ENCODE measurements at places on chromosomes 12 and 14.

DNA sequence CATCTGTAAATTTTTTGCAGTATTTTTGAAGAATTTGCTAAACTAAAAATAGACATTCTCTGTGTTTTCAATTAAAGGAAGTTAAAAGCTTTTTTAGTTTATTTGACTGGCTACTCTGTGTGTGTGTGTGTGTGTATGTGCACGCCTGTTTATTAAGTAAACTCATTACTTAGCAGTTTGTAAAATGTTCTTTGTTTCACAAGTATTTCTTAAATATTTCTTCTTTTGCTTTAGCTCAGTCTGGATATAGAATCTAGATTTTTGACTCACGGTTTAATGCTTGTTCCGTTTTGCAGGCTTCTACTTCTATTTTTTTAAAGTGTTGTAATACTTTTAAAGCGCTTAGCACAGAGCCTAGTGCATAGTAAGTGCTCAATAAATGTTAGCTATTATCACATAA is 46.5 kb upstream of the KCNMB4 start:
- no peak for DNase-seq

DNA sequence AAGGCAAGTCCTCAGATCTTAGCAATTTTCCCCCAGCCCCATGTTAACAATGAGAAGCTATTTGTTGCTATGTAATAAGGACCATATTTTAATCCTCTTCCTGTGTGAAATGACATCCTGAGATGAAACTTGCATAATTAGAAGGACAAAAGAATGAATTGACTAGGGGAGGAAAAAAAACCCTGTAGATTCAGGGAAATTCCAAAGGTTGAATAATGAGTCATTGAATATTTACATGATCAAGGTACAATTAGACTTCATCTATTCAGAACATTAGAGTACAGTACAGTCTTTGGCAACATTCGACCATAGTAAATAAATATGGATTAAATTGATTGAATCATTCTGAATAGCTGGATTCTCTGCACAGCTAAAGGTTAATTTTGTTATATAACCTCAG is 9.4 kb downstream of the MYBPC1 start:
- DNase-seq, result no peak

DNA sequence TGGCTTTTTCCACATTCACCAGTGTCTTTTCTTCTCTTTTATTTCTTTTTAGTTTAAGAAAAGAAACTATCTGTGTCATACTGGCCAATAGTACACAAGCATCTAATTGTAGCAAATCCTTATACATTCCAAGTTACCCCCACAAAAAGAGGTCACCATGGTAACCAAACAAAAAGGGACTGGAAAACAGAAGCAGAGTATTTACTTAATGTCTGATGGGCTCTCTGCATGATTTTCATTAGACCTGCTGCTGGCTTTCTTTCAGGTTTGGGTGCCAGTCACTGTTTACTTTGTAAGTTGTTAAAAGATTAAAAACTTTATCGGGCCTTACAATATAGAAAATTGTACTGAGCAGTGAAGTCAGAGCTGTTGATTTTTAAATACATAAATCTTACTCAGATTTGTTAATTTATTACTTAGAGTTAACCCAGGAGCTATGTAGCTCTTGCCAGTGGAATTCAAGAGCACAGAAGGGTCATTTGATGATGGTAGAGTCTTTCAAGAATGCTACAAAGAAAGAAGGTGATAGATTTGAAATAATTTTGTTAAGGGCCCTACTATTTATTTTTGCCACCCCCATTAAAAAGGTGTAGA is 123.9 kb downstream of the BRMS1L start:
- DNase-seq, result no peak

DNA sequence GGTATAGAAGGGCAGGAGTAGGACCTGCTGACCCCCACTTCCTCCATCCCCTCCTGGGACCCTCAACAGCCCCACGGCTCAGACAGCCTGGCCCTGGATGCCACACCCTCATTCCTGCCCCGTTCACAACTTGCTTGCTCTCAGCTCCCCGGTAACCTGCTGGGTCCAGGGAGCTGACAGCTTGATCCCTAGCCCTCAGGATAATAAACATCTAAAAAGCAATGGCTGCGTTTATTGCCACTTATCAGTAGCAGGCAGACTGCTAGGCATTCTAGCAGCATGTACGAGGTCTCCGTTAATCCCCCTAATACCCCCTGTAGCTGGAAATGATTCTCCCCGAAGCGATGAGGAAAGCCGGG is 24.3 kb upstream of the RPLP0 start:
- no peak for DNase-seq

GRCh38 chr12:47753021-47754001 is 5.4 kb downstream of the RAPGEF3 start:
- DNase-seq, result no peak

GRCh38 chr14:97945631-97946030 is 1148.4 kb downstream of the VRK1 start:
- DNase-seq, result no peak

DNA sequence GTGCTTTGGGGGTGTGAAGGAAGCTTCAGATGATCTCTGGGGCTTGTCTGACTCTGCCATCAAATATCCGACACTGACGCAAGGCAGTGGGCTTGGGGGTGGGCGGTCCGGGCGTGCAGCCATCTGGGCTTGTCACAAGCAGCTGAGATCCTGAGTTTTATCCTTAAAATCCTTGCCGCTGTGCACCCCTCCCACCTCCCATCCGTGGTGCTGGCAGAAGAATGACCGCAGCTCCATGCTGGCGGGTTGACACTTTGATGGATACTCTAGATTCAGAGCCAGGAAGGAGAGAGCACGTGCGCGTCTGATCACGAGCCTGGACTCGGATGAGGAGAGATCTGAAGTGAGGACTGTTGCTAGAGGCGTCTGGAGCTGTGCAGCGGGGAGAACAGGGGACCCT is 3.0 kb downstream of the ZFYVE21 start:
- DNase-seq, result no peak

DNA sequence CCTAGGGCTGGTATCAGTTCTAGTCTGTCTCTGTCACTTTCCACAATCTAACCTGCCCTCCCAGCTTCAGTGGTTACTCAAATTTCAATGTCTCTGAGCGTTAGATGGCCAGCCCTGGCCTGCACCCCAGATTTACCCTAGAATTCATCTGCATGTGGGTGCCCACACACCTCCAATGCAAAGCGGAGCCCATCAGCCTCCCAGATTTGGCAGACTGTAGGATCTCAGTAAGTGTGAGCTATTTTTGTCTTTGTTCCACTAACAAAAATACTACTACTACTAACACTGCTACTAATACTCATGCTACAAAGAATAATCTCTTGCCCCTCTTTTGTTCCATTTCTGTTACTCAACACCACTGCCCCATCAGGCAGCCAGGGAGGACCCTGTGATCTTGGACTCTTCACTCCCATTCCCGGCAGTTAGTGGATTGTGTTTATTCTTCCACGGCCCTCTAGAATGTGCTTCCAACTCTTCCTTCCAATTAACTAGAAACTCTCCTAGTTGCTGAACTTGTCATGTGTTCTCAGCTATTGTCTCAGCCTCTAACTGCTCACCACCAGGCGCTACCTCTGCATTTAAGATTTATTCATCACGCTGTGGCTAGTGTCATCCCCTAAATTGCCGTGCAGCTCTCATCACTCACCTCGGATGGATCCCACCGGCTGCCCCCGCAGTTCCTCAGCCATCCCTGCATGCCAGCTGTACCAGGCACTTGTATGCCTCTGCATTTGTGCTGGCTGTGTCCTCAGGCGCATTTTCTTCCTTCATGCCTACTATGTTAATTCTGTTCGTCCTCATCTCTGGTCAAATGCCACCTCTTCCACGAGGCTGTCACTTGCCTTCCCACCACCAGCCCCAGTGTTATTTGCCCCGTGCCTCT is 150.6 kb upstream of the HIF1A start:
- no peak for DNase-seq

- DNase-seq, result no peak
Measured at GRCh38 chr14:64825509-64825908, 54.2 kb downstream of the SPTB start.

DNA sequence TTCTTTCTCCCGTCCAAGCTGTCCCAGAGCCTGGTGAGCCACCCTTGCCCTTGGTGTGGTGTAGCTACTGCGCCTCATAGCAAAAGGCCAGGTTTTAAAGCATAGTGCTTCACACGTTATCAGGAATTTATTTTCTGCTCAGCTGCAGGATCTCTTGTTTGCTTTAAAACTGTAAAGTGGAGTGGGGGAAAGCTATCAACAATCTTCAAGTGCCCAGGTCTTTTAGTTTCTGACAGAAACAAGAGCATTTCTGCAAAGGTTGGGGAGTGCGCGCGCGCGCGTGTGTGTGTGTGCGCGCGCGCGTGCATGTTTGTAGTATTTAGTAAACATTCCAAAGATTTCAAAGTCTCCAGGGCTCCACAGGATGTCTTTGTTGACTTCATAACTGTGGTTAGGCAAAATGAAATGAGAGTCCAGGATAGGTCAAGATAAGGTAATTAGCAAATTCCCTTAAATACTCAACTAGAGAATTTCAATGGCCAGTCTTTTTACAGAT is 45.5 kb downstream of the EML1 start:
- DNase-seq, result no peak

- no peak for DNase-seq
Measured at GRCh38 chr14:65731933-65732506, 319.5 kb downstream of the FUT8 start.

GRCh38 chr14:61860294-61860918 is 98.2 kb downstream of the SNAPC1 start:
- peak; percentile 56 for DNase-seq

DNA sequence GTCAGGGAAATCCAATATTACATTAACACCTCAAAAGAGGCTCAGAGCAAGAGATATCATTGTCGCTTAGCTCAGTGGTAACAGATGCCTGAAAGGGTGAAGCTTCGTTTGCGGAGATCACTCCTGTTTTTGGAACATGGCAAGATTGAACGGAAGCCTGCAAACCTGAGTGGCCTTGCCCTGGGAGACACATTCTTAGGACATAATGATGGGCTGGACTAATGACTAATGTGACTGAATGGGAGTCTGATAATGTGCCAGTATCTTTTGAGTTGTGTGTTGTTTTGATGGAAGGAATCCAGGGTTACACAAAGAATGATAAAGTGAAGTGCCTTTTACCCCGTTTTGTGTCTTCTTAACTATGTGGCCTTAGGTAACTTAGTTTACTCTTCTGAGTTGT is 109.3 kb upstream of the IFNG-AS1 start:
- no peak for DNase-seq

DNA sequence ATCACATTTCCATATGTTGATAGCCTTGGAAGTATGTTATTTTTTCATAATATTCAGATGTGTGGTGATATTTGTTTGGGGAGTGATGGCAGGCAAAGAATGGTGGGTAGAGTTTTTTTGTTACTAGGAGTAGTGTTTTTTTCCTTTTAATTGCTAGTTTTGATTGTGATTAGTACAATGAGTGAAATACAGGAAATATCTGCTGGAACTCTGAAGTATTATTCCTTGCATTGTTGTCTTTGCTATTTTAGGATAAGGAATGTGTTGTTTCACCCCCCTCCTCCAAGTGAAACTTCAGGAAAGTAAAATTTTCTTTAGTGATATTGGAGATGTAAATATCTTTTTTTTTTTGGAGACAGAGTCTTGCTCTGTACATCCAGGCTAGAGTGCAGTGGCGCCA is 105.4 kb downstream of the DIP2B start:
- no peak for DNase-seq

DNA sequence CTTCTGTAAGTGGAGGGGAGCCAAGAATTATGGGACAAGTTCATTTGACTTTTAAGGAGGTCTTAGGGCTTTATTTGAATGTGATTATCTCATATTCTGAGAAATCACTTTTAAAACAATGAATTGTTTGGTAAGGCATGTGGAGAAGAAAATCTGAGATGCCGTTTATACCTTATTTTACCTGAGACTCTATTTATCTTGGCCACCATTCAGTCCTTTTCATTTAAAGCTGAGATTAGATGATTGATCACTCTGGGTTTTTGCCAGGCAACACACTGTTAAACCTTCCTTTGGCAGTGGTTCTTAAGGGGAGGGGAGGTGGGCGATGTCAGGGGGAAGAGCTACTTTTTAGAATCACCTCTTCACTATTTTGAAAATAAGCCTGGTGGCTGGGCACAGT is 11.4 kb downstream of the CAND1 start:
- no peak for DNase-seq

GRCh38 chr14:50797250-50798047 is 33.5 kb downstream of the NIN start:
- no peak for DNase-seq

DNA sequence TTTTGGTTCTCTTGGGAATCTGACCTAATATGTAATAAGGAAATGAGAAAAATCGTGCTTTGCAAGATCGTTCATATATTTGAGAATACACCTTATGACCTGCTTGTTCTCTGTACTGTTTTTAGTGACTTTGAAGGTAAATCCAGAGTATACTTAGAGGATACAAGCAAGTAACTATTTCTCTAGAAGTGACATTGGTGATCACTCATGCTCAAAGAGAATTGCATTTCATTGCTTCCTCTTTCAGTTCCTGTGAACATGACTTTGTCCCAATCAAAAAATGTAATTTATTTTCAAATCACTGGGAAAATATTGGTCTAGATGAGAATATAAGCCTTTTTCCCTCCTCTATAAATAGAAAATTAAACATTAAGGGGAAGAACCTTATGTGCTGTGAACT is 2.7 kb downstream of the KTN1 start:
- DNase-seq, result no peak

GRCh38 chr14:105026033-105026785 is 5.3 kb upstream of the CDCA4 start:
- DNase-seq, result no peak

DNA sequence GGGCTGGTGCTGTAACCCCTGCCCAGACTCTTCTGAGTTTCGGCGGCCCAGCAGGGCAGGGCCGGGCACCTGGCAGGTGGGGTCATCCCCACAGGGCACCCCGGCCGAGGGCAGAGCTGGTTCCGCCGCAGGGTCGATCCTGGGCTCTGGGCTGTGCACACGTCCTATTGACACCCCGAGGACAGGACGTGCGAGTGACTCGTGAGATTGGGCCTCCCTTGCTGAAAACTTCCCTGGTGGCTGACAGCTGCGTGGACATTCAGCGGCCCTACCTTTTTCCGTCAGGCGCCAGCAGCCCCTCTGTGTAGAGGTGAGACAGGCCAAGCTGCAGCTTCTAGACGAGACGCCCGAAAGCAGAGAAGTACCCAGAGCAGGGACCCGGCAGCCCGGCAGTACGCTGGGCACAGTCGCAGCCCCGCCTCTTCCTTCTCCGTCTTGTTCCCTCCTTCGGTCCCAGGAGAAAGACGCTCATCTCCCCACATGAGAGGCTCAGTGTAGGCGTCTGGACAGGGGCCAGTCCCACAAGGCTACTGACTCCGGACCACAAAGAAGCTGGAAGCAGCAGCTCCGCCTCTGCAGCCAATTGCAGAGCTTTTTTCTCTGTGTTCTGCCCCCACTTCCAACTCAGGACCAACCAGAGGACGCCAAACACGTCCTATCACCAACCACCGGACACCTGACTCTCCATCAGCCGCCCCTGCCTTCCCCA is at the start of gene LRCOL1:
TSS of gene LRCOL1 (minus strand) at position 532 of the 709 bp plus-strand sequence. CDS start 4,331 bp downstream, outside the sequence.
- no peak for DNase-seq
